ENCODE measurements at places on chromosomes 5 and 9.

DNA sequence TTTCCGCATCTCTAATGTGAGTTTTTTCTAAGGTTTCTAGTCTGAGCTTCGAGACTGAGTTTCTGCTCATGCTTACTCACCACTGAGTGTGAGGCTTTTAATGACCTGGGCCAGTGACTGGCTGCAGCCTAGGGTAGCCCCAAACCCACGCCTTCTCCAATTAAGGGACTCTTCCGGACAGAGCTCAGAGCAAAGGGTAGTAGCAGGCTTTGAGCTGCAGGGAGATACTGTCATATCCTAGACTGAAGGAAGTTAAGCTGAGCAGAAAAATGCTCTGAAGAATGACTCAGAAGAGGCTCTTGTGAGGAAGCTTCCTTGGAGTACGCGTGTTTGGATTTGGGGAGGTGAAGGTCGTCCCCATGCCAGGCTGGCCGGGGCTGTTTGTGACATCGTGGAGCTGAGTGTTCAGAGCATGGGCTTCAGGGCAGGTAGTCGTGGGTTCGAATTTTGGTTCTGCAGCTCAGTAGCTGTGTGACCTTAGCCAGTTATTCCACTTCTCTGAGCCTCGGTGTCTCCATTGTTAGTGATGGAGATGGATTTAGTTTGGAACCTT lies 3.5 kb downstream of the USP20 start:
- DNase-seq: peak; percentile 75

- DNase-seq: peak; percentile 16
These were observed 4.9 kb downstream of the EDIL3 start for GRCh38 chr5:84379749-84380148.

- DNase-seq: no peak
These were observed 28.5 kb upstream of the ABO start for GRCh38 chr9:133303266-133304157.

DNA sequence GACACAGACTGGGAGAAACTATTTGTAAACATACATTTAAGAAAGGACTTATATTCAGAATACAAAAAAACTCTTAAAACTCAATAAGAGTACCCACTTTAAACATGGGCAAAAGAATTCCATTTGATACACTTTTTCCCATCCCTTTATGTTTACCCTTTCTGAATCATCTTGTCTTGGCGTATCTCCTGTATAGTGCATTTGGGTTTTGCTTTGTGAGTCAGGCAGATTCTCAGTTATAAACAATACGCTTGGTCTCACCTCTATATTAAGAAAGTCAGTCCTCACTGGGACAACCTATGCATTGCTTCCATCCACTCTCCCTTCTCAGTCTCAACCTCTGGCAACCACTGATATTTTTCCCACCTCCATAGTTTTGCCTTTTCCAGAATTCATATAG lies 27.3 kb upstream of the ADAMTS6 start:
- no peak for DNase-seq

GRCh38 chr5:120808135-120808534 lies 344.0 kb downstream of the PRR16 start:
- no peak for DNase-seq

GRCh38 chr5:36683821-36684434 lies 77.5 kb downstream of the SLC1A3 start:
- no peak for DNase-seq

- peak; percentile 27 for DNase-seq
These were observed 83.4 kb downstream of the TEK start for GRCh38 chr9:27192291-27192960.

GRCh38 chr5:131022811-131023497 lies 142.1 kb downstream of the HINT1 start:
- DNase-seq: no peak

DNA sequence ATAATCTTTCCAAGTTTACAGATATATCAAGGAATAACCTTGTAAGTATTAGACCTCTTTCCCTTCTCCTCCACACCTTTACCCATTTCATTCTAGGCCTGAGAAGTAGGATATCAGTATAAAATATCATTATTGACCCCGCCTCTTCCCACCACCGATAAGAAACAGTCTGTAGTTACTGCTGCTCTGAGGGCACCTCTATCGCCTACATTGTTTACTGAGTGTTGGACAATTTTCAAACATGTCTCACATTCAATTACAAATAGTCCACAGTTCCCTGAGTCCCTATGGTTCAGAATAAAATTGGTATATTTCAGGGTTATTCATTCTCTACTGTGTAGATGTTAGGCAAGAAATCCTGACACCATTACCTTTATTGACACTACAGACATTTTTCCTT lies 73.4 kb downstream of the TEK start:
- no peak for DNase-seq

DNA sequence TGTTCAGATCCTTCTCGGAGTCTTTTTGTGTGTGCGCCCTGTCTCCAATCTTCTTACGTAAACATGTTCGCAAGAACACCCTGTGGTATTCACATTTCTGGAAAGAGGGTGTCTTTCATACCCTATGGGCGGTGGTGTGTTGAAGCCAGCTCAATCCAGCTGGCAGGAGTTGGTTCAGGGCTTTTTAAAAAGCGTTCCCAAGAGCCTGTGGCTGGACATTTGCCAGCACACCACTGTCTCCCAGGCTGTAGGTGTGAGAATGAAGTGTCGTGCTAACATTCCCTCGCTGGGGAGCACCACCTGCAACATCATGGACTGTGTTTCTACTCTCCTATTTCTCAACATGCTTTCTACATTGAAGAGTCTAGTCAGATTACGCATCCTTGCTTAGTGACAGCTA lies 51.7 kb downstream of the S1PR3 start:
- DNase-seq: no peak

DNA sequence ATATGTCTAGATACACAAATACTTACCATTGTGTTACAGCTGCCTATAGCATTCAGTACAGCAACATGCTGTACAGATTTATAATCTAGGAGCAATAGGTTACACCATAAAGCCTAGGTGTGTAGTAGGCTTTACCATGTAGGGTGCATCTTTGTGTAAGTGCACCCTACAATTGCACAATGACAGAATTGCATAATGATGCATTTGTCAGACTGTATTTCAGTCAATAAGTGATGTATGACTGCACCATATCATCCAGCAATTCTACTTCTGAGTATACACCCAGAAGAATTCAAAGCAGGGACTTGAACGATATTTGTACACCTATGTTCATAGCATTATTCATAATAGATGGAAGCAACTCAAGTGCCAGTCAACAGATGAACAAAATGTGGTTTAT lies 100.4 kb upstream of the SLC44A1 start:
- DNase-seq: no peak

- DNase-seq: no peak
These were observed 813.4 kb downstream of the MTRR start for GRCh38 chr5:8682381-8682780.

DNA sequence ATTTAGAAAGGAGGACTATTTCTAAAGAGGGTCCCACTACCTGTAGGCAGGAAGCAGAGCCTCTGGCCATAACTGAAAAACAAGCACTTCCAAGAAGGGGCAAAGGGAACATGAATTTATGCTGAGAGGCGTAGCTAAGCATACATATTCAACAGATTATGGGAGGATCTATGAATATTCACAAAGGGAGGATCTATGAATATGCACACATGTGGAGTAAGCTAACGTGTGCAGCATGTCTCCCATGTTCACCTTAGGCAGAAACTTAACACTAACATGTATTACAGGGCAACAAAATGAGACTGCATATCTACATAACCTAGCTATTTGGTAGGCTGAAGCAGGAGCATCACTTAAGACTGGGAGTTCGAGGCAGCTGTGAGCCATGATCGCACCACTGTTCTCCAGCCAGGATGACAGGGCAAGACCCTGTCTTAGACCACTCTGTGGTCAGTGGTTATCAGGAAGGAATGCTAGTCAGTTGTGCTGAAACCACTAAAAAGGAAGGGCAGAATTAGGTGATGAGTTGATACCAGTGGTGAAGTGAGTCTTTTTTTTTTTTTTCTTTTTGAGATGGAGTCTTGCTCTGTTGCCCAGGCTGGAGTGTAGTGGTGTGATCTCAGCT lies 20.8 kb downstream of the FXN start:
- DNase-seq: no peak

DNA sequence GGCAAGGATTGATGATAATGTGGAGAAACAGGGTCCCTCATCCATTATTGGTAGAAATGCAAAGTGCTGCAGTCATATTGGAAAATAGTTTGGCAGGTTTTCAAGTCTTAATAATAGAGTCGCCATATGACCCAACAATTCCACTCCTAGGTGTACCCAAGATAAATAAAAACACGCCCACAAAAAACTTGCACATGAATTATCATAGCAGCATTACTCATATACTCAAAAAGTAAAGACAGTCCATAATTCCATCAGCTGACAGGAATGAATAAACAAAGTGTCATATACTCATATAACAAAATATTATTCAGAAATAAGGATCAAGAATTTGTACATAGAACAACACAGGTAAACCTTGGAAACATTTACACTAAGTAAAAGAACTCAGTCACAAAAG lies 242.9 kb upstream of the FTMT start:
- DNase-seq: no peak

DNA sequence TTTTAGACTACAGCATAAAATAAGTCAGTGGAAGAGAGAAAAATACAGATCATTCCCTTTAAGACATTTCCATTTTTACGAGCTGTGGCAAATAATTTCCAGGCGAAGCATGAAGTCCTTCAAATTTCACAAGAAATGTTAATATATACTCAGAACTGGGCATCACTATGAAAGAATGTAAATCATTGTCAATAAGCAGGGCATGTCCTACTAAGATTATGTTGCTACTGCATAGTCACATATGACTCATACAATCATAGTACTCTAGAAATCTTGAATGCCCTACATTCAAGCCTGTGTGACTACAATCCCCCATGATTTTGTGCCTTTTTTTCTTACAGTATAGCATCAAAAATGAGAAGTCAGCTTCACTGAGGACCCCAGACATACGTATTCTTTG lies 485.2 kb upstream of the FTMT start:
- DNase-seq: peak; percentile 5

All from dermis blood vessel endothelial cell (primary cell).